ENCODE measurements at places on chromosomes 7 and 10. TPM values are rescaled to one million over a fixed set of nuclear protein-coding genes. Genes with fewer than 3 reads are reported as not detected.

DNA sequence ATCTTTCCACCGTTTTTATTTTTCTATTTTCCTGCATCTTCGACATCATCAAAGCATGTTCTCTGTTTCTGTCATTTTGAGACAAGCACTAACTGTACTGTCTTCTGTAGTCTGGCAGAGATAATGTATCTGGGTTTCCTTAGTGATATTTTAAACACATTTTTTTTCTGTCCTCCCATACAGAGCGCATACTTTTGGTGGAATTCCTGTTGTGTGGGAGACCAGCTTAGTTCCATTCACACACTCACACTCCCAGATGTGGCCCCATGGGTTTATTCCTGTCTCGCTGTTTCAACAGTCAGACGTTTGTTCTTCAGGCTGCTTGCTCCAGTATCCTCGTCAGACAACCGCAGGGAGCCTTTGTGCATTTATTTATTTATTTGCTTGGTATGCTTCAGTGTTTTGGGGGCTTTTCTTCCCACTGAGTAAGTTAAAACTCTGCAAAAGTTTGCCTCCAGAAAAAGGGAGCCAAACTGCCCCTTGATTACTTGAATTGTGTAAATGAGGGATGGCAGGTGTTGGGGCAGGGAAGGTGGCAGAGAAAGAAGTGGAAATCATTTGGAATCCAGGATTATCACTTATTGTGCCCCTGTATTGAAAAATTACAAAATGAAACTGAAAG, 456.8 kb upstream of the KLF6 start:
- DNase-seq, result no peak

DNA sequence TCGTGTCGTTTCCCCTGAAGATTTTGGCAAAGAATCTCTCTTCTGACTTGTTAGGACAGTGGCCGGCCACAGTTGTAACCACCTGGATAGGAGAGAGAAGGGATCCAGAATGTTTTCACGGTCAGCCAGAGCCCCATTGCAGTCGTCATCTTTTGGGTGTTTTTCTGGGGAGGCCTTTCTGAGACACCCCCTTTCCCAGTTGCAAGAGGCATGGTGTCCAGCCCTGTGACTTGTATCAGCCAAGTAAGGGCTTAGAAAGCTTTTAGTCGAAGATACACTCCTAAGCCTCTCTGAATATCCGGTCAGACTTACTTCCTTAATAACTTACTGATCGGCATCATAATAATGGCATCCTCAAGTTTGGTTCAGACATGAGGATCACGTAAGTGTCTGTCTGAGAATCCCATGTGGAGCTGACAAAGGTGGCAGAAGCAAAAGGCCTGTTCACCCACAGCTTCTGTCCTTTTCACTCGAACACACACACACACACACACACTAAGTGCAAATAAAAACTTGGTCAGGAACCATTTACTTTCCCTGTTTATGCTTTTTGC, 435.7 kb upstream of the GALNT17 start:
- DNase-seq, result no peak

The SH2D4B gene
- total RNA-seq, result 0.14 TPM

The ZPBP gene
- not detected for total RNA-seq

The GRIFIN gene
- not detected for total RNA-seq

The CPA4 gene
- not detected for total RNA-seq

The HHEX gene
- not detected for total RNA-seq
